Body of pancreas (tissue), 4 donors: ENCODE measurements at places on chromosomes 16 and 17.

- no peak for DNase-seq
Measured at GRCh38 chr16:9002042-9002441, 38.3 kb upstream of the USP7 start.

GRCh38 chr17:41663451-41664171, 25.1 kb upstream of the EIF1 start:
- DNase-seq: no peak

DNA sequence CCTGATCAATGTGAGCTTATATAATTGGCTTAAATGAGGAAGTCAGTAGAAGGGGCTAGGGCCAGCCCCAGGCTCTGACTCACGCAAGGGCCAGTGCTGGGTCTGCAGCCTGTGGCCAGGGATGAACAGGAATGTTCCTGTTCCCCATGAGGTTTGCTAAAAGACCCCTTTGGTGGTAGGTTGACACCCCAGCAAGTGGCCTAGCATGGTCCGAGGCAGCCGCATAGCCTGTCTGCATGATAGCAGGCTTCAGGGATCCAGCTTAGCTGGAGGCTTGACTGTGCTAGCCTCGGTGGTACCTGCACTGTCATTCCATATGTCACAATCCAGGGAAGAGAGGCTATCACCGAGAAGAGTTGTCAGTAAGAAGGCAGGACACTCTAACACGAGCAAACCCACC, 23.5 kb downstream of the TRIM25 start:
- no peak for DNase-seq

DNA sequence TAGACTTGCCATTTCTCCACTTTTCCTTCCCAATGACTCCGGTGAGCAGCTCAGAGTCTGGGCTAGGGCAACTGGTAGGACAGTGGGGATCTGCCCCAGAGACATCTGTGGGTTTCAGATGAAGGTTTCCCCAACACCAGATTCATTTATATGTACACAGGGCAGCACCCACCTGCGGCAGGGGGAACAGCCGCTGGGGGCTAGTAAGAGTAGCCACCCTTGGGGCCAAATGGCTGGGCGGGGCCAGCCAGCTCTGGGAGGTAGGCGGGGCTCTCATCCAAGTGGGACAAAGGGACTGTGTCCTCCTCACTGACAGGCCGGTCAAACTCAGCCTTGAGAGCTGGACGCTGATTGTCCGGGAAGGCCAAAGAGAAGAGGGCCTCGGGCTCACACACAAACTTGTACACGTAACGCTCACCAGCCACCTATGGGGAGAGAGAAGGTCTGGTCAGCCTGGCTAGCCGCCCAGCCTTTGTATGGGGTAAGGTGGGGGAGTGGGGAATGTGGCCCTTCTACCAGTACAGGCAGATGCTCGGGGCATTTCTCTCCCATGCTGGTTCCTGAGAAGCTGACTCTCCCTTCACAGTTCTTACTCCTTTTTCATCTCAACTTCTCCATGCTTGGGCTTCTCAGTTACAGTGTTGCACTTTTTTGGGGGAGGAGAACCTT, 17.7 kb downstream of the ETV4 start:
- peak; percentile 68 for DNase-seq

- DNase-seq: no peak
Measured at GRCh38 chr16:66065925-66066324, 300.6 kb upstream of the CDH5 start.

- no peak for DNase-seq
Measured at GRCh38 chr16:11080327-11080967, 136.1 kb downstream of the CLEC16A start.

DNA sequence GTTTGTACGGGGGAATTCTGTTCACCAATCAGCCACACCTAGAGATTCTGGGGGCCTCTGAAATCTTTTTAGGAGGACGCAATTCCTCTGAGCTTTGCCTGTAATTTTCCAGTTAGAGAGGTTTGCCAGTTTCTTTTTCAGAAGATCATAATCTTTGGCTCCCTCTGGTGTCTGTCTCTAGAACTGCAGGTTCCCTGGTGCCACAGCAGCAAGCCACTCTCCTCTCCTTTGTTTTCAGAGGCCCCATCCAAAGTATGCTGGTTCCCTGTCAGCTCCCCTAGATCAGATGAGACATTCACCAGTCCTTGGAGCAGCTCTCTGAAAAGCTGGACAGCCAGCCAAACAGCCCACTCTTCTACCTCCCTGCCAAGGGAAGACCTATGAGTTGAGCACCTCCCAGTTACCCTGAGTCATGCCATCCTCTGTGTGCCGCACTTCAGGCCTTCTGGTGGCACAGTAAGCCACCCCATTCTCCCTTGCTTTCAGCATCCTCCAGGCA, 36.1 kb downstream of the RNF112 start:
- peak; percentile 79 for DNase-seq

- no peak for DNase-seq
Measured at GRCh38 chr16:66539623-66540469, 10.1 kb downstream of the TK2 start.

DNA sequence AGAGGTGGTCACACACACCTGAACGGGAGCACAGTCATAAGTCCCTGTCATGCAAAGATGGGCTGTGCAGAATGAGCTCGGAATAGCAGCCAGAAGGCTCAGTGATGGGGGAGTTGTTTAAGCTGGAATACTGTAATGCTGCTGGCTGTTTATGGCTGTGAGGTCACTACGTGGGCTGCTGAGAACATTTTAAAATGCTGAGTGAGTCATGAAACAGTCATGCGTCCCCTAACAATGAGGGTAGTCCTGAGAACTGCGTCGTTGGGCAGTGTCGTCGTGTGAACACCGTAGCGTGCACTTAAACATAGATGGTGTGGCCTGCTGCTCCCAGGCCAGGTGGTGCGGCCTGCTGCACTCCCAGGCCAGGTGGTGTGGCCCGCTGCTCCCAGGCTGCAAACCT, 39.7 kb downstream of the TBCD start:
- no peak for DNase-seq

GRCh38 chr16:51556694-51557340, 405.7 kb upstream of the SALL1 start:
- DNase-seq: no peak

DNA sequence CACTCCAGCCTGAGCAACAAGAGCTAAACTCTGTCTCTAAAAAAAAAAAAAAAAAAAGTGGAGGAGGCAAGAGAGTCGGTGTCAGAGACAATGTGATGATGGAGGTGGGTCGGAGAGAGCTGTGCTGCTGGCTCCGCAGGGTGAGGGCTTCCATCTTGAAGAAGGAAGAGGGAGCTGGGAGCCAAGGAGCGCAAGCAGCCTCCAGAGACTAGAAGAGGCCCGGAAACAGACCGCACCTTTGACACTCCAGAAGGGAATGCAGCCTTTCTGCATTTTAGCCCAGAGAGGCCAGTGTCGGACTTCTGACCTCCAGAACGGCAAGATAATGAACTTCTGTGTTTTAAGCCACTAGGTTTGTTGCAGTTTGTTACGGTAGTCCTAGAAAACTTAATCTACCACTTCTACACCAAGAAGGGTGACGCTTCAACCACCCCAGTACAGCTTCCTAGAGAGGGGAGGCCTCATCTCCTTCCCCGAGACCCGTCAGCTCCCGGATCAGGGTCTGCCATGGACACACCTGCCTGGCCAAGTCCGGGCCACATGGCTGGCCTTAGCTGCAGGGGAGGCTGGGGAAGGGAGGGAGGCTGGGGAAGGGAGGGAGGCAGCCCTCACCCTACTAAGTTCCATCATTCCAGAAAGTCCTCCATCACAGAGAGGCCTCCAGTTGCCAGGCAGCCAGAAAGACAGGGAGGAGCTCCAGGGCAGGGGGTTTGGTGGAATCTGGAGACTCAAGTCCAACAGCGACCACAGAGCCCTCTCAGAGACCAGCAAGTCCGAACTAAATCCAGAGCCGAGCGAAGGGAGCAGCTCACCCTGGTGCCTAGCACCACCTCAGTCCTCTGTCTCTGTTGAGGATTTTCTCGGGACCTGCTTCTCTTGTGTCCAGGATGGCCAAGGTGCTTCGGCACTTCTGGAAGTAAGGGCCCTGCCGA, 13.2 kb upstream of the RBFOX3 start:
- peak; percentile 7 for DNase-seq

DNA sequence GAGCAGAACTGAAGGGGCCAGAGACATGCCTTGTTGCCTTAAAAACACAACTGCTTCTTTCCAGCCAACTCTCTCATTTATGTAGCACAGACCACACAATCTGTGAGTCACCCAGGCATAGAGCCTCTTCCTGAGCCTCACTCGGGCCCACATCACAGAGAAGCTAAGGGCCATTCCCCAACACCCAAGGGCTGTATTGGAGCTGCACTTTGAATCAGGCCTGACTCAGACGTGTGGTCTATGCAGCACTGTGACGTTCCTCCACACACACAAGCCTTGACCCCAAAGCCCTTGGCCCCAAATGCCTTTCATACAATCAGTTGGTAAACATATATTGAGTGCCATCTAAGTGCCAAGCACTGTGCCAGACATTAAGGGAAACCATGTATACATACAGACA, 308.9 kb upstream of the DYNLRB2 start:
- no peak for DNase-seq

DNA sequence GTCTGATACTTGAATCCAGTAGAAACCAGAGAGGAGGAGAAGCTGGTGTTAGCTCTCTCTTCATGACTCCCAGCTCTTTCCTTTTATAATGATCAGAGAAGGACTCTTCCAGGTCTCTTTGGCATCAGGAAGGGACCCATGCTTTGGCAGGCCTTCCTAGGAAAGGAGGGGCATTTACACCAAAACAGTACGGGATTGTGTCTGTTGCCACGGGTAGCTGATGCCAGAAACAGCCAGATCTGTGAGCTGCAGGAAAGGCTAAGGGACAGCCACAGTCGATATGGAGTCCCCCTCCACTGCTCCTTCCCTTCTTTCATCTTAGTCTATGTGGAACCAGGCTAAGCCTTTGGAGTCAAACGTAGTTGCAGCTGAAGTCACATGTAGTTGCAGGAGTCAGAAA, 9.3 kb downstream of the CEP295NL start:
- DNase-seq: no peak

GRCh38 chr17:38705523-38705802, 390 bp downstream of the MLLT6 start:
- no peak for DNase-seq

DNA sequence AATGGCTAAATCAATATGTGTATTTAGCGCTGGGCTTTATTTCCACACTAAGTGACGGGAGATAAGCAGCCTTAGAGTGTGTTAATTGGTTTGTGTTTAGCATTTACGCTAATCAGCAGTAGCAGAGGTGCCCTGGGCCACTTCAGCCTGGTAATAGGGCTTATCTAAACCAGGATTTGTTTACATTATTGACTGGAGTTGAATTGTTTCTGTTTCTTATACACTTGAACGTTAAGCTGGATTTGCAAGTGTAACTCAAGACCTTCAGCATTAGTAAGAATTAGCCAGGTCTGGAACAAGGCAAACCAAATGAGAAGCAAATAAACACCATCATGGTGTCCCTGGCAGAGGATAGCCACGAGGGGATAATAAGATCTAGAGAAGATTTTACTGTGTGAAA, 313.6 kb downstream of the HS3ST4 start:
- DNase-seq: no peak

- no peak for DNase-seq
Measured at GRCh38 chr16:67803894-67804293, 2.5 kb downstream of the RANBP10 start.

DNA sequence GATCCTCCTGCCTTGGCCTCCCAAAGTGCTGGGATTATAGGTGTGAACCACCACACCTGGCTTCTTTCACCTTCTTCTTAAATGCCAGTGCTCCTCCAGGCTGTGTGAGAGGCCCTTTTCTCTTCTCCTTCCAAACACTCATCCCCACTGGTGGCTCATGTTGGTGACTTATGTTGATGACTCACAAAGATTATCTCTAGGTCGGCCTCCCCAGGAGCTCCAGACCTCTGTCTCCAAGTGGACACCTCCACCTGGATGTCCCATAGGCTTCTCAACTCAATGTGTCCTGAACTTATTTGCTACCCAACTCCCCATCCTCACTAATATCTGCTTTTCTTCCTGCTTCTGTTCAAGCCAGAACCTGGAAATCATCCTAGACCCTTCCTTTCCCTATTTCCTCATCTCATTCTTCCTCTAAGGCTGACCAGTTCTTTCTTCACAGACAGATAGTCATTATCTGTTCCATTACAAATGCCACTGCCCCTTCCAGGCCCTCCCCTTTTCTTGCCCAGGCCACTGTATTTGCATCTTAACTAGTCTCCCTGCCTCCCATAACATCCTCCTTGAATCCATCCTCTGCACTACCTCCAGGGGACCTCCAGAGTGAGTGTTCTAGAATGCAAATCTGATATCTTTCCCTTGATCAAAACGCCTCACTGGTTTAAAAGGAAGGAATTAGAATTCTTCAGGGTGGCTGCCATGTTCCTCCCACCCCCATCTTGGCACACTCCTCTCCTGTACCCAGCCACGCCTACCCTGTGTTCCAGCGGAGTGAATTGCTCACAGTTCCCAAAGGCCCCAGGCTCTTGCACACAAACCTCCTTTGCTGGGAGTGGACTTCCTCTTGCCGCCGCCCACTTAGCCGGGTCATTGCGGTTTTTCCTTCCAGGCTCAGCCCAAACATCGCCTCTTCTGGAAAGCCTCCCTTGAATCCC, 34.8 kb upstream of the FBXO47 start:
- DNase-seq: peak; percentile 77

GRCh38 chr17:4643676-4644075, 2.2 kb upstream of the ALOX15 start:
- DNase-seq: no peak

DNA sequence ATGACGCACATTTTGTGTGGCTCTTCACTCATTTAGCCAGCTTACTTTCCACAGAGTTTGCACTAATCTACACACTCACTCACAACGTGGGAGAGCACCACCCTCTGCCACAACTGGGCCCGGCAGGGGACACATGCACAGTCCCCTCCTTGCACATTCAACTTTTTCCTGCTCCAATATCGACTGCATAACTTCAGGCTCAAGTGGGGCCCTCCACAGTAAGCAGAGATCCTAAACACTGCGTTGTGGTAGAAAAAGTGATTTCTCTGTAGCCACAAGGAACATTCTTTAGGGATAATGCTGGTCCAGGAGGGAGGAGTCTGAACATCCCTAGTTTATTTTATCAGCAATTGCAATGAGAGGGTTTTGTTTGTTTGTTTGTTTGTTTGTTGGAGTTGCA, 40.0 kb downstream of the MRPS23 start:
- DNase-seq: no peak
